ENCODE measurements at places on chromosomes 12 and 14. TPM values are rescaled to one million over a fixed set of nuclear protein-coding genes. Genes with fewer than 3 reads are reported as not detected.

ZNF268 gene
- 10.1 TPM for total RNA-seq

KLRK1 gene
- total RNA-seq, result 0.09 TPM

KRT83 gene
- 2.5 TPM for total RNA-seq

GDF3 gene
- not detected for total RNA-seq

NFE2 gene
- 0.07 TPM for total RNA-seq

AP1G2 gene
- 37.1 TPM for total RNA-seq

TGM1 gene
- total RNA-seq, result 1.0 TPM

RNASE7 gene
- total RNA-seq, result not detected

RFLNA gene
- total RNA-seq, result not detected

EPYC gene
- not detected for total RNA-seq

APOF gene
- not detected for total RNA-seq
